ENCODE measurements at places on chromosomes 12 and 14. TPM values are rescaled to one million over a fixed set of nuclear protein-coding genes. Genes with fewer than 3 reads are reported as not detected.

The DIO2 gene
- total RNA-seq = 0.10 TPM

The C14orf132 gene
- total RNA-seq = 4.4 TPM

The MSI1 gene
- total RNA-seq = 27.6 TPM

The SCN8A gene
- total RNA-seq = 5.0 TPM

The FBLN5 gene
- 0.26 TPM for total RNA-seq

The KRT6A gene
- not detected for total RNA-seq

The CSRP2 gene
- 185 TPM for total RNA-seq

The MIP gene
- total RNA-seq = 0.10 TPM

The TMEM179 gene
- total RNA-seq = 0.54 TPM

The CYP46A1 gene
- 5.2 TPM for total RNA-seq

The TRIM9 gene
- total RNA-seq = 2.3 TPM

The MANSC4 gene
- not detected for total RNA-seq

The TAS2R13 gene
- 0.90 TPM for total RNA-seq

The ANO2 gene
- total RNA-seq = 4.5 TPM

The BCL11B gene
- total RNA-seq = 1.0 TPM

The PSMB5 gene
- total RNA-seq = 177 TPM

The FAM181A gene
- total RNA-seq = not detected

The DPPA3 gene
- total RNA-seq = 0.26 TPM
